Activated naive CD8-positive, alpha-beta T cell treated with anti-CD3 and anti-CD28 coated beads for 36 hours (primary cell): ENCODE measurements at places on chromosomes 12 and 14. TPM values are rescaled to one million over a fixed set of nuclear protein-coding genes. Genes with fewer than 3 reads are reported as not detected.

DNA sequence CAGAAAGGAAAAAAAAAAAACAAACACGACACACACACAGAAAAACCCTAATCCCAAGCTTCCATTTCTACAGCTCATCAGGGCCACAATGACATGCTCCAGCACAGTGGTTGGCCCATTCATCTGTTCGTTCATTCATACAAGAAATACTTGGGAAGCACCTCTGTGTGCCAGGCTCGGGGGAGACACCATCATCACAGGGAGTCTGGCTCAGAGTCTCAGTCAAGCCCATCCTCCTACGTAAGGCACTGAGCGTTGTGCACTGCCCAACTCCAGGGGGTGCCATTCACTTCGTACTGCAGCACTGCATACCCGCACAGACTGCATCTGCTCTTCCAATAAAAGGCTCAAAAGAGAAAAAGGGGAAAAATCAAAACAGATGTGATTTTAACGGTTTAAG lies 15.3 kb downstream of the VPS37B start:
- H3K27ac ChIP-seq, result peak overlapping the region; percentile 13
- DNase-seq, result no peak
- H3K4me1 ChIP-seq, result peaks cover 92% of the 10 kb centered on the region
- H3K36me3 ChIP-seq, result peaks cover 58% of the 10 kb centered on the region
- no peaks in the 10 kb centered on the region for H3K27me3 ChIP-seq

DNA sequence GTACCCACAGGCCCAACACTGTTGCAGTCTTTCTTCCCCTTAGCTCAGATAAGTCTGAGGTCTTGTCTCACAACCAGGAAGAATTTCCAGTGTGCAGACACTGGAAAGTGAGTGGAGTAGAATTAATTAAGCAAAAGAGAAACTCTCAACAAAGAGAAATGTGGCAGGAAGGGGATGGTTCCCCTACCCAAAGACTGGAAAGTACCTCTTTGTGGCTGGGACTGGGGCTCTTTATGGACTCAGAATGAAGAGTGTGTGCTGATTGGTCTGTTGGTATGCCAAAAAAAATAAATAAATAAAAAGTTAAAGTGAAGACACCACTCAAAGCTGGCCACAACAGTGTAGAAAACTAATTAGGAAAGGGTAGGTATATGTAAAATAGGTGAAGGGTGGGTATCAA lies 26.4 kb downstream of the GLIPR1L1 start:
- no peak for DNase-seq
- peaks cover 10% of the 10 kb centered on the region for H3K36me3 ChIP-seq
- H3K4me3 ChIP-seq, result no peak overlapping the region
- H3K27ac ChIP-seq, result no peak overlapping the region
- peaks cover 6% of the 10 kb centered on the region for H3K4me1 ChIP-seq

GRCh38 chr12:69908203-69908602 lies 83.2 kb downstream of the MYRFL start:
- no peak for DNase-seq
- no peak overlapping the region for H3K27ac ChIP-seq
- no peaks in the 10 kb centered on the region for H3K27me3 ChIP-seq
- H3K36me3 ChIP-seq, result no peaks in the 10 kb centered on the region

DBX2 gene
- not detected for total RNA-seq
